ENCODE measurements at places on chromosomes 2 and 18.

DNA sequence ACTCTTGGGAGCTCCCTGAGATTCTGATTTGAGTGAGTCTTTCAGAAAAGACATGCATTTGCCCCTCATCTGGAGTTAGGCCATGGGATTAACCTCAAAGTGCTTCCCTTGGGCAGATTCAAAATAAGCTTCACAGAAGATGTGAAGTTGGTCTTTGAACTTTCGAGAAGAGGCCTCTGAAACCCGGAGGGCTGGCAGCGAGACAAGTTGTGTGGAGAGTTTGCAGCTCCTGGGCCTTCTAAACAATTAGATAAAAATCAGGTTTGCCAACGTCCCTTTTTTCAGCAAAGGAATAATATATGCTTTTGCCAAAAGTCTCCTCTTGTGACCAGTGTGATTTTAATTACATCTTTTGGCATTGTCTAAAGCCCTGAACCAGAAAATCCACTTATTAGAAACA is 489.7 kb downstream of the SOX11 start:
- DNase-seq: no peak

GRCh38 chr2:54336136-54336976 is 80.3 kb upstream of the TSPYL6 start:
- no peak for DNase-seq

DNA sequence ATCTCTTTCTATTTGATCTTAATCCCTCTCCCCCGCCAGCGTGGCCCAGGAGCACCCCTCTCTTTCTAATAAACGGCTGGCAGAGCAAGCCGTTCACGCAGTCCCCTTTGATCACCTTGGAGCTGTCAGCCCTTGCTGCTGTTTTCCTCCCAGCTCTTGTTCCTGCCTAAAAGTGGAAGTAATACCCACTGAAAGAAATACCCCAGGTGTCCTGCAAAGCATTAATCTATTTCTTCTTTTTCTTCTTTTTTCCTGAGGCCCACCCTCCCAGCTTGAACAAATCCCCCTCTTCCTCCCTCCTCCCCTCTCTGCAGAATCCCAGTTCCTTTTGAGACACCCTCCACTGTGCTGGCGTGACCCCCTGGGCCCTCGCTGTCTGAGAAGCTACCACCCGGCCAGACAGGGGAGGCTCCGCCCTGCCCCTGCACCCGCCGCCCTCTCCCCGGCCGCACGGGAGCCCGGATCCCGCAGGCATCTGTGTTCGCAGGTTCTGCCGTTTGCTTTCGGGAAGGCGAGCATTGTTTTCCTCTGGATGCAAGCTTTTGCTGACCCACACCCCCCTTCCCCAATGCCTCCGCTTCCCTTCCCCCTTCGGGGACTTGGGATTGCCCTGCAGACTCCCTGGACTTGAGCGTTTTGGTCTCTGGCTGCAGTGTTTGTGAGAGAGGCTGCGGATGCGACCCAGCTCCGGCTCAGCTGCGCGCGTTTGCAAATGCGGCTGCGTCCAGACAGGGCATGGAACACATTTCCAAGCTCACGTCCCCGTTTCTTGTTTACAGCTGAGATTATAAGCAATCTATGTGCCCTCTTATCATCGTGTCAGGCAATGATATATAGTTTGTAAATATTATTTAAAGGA is 631.5 kb downstream of the NYAP2 start:
- peak; percentile 57 for DNase-seq

DNA sequence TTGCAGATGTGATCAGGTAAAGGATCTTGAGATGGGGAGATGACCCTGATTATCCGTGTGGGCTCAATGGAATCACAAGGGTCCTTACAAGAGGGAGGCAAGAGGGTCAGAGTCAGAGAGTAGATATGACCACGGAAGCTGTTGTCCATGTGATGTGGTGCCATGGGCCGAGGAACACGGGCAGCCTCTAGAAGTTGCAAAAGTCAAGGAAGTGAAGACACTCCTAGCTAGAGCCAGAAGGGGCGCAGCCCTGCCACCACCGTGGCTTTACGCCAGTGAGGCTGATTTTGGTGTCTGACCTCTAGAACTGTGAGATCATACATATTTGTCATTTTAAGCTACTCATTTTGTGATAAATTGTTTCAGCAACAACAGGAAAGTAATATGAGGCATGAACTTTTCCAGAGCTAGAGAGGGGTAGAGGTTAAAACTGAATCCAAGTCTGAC is 114.4 kb downstream of the CAPN13 start:
- DNase-seq: no peak

DNA sequence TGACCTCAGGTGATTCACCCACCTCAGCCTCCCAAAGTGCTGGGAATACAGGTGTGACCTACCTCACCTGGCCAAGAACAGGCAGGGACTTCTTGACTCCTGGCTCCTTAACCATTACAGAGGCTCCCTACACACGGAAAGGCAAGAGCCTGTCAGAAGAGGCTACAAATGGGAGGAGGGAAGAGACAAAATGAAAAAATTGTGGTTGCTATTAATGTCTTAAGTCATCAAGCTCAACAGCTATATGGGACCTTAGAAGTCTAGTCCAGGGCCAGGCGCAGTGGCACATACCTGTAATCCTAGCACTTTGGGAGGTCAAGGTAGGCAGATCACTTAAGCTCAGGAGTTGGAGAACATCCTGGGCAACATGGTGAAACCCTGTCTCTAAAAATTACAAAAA is 11.5 kb upstream of the FAM124B start:
- no peak for DNase-seq

DNA sequence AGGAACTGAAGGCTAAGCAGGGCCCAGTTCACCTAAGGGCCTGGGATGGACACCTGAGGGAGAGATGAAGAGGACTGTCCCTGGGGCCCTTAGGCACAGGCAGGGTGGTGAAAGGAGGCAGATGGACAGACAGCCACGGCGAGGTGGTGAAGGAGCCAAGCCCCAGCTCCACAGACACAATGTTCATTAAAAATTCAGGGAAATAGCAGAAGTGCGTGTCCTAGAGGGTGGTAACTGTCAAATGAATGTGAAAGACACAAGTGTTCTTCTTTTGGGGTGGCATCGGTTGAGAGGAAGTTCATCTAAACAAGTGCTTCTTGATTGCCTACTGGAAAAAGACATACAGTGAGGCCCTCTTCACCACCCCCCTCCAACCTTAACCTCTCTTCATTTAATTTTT is 76.2 kb upstream of the SIX2 start:
- DNase-seq: no peak

- no peak for DNase-seq
Observed at GRCh38 chr2:197141702-197142473, 168.7 kb downstream of the ANKRD44 start.

DNA sequence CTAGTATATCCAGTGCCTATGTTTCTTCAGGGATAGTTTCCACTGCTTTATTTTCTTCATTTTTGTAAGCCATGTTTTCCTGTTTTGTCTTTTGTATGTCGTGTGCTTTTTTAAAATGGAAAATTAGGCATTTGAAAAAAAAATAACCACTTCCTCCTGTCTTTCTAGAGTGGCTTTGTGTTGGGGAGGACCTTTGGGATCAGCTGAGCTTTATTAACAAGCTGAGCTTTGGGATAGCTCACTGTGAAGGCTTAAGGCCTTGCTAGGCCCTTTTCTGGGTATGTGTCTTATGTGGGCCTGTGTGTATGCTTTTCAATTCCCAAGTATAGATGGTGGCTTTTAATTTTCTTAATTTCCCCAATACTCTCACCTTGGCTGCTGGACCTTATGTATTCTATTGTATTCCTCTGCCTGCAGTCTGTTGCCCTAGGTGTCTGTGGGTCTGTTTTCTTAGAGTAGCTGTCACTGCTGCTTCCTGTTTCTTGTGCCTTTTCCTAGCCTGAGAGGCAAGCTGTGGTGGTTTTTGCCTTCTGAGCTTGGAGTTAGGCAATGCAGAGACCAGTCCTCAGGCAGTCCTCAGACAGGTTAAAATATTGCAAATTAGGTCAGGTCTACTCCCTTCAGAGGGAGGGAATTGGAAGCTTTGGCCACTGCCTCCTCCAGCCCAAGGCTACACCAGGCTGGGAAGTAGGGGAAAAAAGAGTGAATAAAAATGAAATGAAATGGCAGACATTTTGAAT is 134.7 kb downstream of the LDLRAD4 start:
- DNase-seq: no peak

DNA sequence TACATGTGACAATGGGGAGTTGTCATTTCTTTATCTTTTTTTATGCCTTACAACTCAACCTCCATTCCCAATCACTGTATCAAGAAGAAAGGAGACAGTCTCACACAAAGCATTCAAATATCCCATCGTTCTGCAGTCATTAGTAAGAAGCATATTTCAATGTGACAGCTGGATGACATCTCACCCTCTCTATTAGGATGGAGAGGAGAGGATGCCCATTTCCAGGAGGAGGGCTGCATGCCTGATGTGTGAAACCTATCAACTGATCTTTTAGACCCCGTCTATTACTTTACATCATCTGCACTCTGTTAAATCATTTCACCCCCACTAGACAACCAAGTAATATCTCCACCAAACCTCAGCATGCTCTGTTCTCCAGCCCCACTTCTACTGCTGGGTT is 292.7 kb upstream of the CHAC2 start:
- DNase-seq: no peak

DNA sequence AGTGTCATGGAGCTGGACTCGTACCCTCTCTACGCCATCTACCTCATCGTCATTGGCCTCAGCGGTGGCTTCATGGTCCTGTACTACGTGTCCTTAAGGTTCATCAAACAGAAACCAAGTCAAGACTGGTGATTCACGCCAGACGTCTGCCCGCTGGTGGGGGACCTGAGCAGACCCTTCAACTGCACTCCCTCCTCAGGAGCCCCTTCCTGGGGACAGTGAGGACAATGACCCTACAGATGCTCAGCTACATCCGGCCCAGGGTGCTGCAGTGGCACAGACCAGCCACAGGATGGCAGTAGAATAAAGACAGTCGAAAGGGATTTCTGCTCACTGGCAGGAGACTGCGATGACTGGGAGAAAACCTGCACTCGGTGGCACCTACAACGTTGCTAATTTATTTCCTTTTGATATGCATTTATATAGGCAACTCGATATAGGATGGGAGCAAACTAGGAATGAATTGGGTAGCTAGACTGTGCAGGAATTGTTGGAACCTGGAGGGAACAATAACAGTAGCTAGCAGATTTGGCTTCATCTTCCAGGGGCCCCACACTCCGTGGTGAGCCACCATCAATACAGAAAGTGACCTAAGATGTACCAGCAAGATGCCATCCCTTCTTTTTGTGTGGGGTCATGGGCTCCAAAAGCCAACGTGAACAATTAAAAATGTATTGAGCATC is 39.2 kb downstream of the ABCG8 start:
- peak; percentile 66 for DNase-seq

Data from RWPE1 (cell line).